ENCODE measurements at places on chromosomes 7 and 10. TPM values are rescaled to one million over a fixed set of nuclear protein-coding genes. Genes with fewer than 3 reads are reported as not detected.

GRCh38 chr7:480531-481218, 39.0 kb downstream of the PDGFA start:
- peaks cover 2% of the 10 kb centered on the region for H3K27me3 ChIP-seq
- H3K4me3 ChIP-seq = no peak overlapping the region
- H3K4me1 ChIP-seq = no peaks in the 10 kb centered on the region
- no peak for DNase-seq

EMX2 gene
- total RNA-seq = not detected

DNA sequence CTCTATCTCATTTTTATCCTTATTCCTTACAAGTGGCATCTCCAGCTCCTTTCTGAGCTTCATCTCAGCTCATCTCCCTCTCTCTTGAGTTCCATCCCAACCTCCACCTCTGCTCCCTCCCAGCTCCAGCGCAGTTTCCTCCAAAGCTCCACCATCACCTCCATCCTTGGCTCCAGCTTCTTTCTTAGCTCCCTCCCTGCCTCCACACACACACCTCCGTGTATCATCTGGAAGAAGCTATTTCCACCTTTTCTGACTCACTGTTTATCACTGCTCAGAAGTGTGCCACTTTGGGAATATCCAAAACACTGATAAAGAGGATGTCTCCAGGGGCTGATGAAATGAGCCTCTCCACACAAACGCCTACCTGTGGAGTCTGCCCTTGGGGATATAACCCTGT, 481.4 kb downstream of the PTPRN2 start:
- no peak overlapping the region for H3K27ac ChIP-seq
- no peaks in the 10 kb centered on the region for H3K4me1 ChIP-seq
- peaks cover 2% of the 10 kb centered on the region for H3K27me3 ChIP-seq
- no peaks in the 10 kb centered on the region for H3K36me3 ChIP-seq
- no peak for DNase-seq

SAP25 gene
- total RNA-seq = 12.8 TPM

- DNase-seq = no peak
- H3K4me1 ChIP-seq = peaks cover 38% of the 10 kb centered on the region
- H3K27me3 ChIP-seq = no peaks in the 10 kb centered on the region
- peaks cover 1% of the 10 kb centered on the region for H3K36me3 ChIP-seq
Observed at GRCh38 chr7:16930946-16931345, 49.2 kb upstream of the AGR3 start.

DNA sequence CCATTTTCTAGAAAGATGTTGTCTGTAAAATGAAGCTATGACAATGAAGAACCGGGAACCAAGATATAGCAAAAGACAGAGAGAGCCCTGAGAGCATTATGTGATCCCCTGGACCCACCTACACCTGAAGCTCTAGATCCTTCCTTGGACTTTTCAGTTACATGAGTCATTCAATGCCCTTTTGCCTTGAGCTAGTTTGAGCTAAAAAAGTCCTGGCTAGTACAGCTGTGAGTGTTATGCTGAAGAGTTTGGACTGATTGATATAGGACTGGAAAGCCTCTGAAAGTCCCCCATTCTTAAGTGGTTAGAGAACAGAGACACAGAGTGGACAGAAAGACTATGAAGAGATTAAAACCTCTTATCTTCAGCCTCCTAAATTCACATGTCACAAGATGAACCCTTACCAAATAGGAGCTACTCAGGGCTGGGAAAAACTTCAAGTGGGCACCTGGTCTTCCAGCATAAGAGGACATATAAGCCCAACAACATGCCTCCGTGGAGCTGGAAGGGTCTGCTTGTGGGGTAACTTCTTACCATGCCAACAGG, 386.8 kb upstream of the NFE2L3 start:
- no peak overlapping the region for H3K27ac ChIP-seq
- H3K36me3 ChIP-seq = no peaks in the 10 kb centered on the region
- no peak for DNase-seq
- no peak overlapping the region for H3K4me3 ChIP-seq
- peaks cover 7% of the 10 kb centered on the region for H3K27me3 ChIP-seq

- H3K27me3 ChIP-seq = peaks cover 13% of the 10 kb centered on the region
- no peak overlapping the region for H3K27ac ChIP-seq
- H3K4me3 ChIP-seq = no peak overlapping the region
- no peak for DNase-seq
- no peaks in the 10 kb centered on the region for H3K4me1 ChIP-seq
- no peaks in the 10 kb centered on the region for H3K36me3 ChIP-seq
Observed at GRCh38 chr7:157707983-157708918, 371.4 kb downstream of the DNAJB6 start.

OR2A7 gene
- total RNA-seq = 2.0 TPM

DNA sequence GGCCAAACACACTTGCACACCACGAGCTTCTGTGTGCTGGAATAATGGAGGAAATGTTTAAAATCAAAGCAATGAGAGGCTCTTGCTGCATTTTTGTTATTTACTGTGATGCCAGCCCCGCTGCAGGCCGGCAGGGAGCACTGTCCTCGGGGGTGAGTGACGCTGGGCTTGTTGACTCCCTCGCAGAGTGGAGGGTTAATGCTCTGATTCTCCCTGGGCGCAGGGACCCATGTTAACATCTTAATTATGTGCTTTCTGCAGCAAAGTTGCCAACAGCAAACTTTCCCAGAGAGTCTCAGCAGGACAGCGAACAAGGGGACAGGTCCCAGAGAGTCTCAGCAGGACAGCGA, 22.9 kb downstream of the SCART1 start:
- H3K36me3 ChIP-seq = no peaks in the 10 kb centered on the region
- no peaks in the 10 kb centered on the region for H3K27me3 ChIP-seq
- DNase-seq = no peak
- H3K27ac ChIP-seq = no peak overlapping the region

- no peak for DNase-seq
- peaks cover 5% of the 10 kb centered on the region for H3K4me1 ChIP-seq
- no peak overlapping the region for H3K4me3 ChIP-seq
Observed at GRCh38 chr10:12340371-12340770, 9.0 kb upstream of the CAMK1D start.

Data from activated CD8-positive, alpha-beta T cell treated with anti-CD3 and anti-CD28 coated beads for 36 hours (primary cell).